ENCODE measurements at places on chromosomes 16 and 17.

DNA sequence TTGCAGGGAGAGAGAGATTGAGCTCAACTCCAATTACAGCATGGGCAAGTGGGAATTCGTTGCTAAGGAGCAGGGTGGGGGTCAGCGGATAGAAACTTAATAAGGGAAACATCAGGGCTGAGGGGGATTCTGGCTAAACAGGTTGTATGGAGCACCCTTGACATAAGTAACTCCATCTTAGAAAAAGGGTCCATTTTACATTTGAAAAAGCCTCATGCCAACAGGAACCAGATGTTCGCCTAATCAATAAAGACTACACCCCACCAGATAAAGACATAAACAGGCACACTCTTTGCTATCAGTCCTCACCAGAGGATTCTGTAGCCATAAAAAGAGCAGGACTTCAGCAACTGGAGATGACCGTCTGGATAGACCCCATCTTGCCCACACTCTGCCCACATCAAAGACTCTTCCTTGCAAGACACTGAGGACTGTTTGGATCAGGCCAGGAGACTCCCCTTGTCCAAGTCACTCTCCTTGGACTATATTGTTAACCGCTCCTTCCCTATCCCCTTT lies 1.6 kb upstream of the LRRC75A start:
- DNase-seq = no peak

GRCh38 chr16:2236337-2237101 lies at the start of gene DNASE1L2:
DNASE1L2 (plus strand) TSS chr16:2236444; CDS start chr16:2236817, 373 bp downstream.
- no peak for DNase-seq

GRCh38 chr16:59148056-59148768 lies 414.1 kb upstream of the GOT2 start:
- DNase-seq = no peak

DNA sequence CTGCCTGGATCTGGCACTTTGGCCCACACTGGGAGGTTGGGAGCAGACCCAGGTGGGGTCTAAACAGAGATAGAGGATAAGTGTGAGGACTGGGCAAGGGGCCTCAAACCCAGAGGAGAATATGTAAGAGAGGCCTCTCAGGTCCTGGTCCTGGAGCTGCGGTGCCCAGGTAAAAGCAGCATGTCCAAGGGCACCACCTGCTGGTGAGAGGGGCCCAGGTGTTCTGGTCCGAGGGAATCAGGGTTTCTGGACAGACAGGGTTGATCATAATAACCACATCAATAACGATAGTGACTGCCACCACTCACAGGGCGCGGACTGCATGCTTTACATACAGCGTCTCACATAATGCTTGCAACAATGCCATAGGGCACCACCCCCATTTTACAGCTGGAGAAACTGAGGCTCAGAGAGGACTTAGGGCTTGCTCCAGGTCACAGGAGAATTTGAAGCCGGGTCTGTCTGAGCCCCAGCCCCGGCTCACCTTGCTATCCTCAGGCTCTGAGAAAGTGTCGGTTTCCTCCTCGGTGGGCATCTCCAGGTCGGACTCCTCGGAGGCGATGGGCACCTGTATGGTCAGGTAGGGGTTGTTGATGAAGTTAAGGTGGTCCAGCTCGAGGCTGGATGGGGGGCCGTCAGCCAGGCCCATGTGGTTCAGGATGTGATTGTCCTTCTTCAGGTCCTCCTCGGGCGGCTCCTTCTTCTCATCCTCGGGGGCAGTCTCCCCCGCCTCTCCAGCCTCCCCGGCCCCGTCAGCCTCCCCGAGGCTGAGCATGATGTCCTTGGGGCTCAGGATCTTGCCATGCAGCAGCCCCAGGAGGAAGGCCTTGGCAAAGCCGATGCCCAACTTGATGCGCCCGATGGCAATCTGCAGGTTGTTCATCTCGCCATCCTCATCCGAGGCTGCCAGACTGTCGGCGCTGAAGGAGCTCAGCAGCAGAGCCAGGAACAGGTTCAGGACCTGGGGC lies 19.1 kb upstream of the CD79B start:
- no peak for DNase-seq

DNA sequence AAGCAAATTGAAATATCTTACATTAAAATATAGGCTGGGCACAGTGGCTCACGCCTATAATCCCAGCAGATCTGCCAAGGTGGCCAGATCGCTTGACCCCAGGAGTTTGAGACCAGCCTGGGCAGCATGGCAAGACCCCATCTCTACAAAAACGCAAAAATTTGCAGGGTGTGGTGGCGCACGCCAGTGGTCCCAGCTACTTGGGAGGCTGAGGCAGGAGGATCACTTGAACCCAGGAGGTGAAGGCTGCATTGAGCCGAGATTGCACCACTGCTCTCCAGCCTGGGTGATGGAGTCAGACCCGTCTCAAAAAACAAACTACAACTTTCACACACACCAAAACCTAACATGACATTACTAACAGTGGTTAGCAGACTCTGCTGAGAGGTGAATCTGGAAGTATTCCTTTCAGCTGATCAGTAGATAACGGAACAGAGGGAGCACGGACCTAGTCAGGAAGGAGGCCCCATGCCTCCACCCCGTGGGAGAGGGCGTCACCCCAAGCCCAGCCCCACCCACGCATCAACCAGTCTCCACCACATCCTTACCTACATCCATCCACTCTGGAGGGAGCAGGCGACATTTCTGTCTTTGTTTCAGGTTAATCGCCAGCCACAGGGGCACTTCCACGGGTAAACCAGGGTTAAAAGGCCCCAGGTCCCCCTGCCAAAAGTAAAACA lies 1.7 kb downstream of the GINS2 start:
- no peak for DNase-seq

- DNase-seq = no peak
Measured at GRCh38 chr17:50924300-50924699, 58.1 kb upstream of the TOB1 start.

GRCh38 chr17:82227629-82228277 lies 1.1 kb upstream of the SLC16A3 start:
- DNase-seq = no peak

DNA sequence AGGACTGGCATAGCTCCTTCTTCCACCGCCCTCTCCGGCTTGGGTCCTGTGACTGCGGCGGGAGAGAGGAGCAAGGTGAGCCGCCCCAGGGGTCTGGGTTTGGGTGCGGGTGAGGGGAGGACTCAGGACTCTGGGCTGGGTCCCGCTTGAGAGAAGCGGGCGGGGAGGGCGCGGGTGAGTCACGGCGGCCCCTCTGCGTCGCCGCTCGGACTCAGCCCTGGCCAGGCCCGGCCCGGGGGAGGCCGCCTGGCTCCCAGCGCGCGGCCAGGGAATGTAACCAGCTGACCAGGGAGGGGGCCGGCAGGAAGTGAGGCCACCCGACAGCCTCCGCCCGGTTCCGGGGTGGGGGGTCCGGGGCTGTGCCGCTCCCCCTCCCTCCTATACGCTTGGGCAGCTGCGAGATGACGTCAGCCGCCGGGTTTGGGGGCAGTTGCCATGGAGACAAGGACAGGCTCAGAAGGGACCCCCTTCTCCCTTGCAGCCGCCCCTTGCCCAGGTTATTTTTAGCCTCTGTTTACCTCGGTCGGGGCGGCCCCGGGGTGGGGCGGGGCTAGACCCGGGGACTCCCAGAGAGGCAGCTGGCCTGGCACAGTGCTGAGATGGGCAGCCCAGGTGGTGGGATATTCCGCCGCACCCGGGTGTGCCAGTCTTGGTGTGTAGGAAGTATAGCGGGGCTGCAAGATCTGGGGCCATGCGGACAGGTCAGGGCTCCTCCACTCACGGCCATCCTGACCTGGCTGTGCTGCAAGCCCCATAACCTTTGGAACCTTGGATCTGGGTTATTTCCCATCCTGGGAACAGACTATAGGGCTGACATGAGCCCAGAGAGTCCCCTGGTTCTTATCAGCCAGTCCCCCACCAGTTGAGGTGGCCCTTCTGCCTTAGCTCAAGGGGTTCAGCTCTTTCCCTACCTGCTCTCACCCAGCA lies 1.6 kb downstream of the RIPOR1 start:
- no peak for DNase-seq

DNA sequence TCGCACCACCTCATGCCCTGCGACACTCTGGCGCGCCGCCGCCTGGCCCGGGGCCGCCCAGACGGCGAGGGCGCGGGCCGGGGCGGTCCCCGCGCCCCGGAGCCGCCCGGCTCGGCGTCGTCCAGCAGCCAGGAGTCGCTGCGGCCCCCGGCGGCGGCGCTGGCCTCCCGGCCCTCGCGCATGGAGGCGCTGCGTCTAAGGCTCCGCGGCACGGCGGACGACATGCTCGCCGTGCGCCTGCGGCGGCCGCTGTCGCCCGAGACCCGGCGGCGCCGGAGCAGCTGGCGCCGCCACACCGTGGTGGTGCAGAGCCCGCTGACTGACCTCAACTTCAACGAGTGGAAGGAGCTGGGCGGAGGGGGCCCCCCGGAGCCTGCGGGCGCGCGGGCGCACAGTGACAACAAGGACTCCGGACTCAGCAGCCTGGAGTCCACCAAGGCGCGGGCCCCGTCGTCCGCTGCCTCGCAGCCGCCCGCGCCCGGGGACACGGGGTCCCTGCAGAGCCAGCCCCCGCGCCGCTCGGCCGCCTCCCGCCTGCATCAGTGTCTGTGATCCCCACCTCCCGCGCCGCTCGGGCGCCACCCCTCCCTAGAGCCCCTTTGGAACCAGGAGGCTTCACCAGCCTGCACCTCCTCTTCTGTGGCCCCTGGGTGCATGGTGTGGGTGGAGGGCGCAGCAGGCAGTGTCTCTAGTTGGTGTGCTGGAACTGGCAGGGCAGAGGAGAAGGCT lies 82.3 kb downstream of the ARHGAP23 start:
- no peak for DNase-seq

- no peak for DNase-seq
Measured at GRCh38 chr16:57723170-57723569, 12.4 kb upstream of the KATNB1 start.

- DNase-seq = no peak
Measured at GRCh38 chr17:13076905-13077304, 59.1 kb upstream of the ELAC2 start.

- DNase-seq = no peak
Measured at GRCh38 chr16:16062023-16062937, 112.9 kb downstream of the ABCC1 start.

DNA sequence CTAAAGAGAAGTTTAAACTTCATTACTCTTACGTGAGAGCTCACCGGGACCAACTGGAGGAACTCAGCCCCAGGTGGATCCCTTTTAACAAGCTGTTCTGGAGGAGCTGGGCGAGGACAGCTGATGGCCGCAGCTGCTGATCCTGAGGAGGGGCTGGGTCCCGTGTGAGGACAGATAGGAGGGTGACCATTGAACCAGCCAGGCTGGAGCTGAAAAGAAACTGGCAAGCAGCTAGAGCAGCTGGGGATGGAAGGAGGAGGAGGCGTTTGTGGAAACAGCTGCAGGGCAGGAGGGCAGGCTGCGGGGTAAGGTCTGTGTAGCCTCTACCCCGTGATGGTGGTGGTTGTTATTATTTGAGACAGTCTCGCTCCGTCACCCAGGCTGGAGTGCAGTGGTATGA lies 119.5 kb downstream of the AATF start:
- DNase-seq = no peak

- DNase-seq = peak; percentile 23
Measured at GRCh38 chr16:71344315-71344905, 14.1 kb upstream of the CALB2 start.

DNA sequence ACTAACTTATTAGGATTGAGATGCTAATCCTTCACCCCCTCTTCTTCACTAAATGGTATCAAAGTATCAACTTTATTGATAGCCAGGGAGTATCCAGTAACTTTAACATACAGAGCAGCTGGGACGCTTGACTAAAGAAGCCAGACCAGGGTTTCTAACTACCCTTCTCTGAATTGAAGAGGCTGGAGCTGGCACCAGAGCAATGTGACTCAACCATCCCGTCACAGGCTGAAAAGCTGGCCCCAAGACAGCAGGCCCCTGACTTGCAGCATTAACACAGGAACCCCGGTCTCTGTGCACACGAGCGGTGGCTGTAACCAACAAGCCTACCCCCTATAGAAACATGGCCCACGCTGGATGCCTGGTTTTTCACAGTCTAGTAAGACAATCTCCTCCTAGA lies 59.8 kb downstream of the ANKFN1 start:
- DNase-seq = no peak

GRCh38 chr17:59748591-59748990 lies 41.1 kb downstream of the VMP1 start:
- DNase-seq = no peak

- no peak for DNase-seq
Measured at GRCh38 chr16:2428051-2428783, 1.0 kb upstream of the CCNF start.

- no peak for DNase-seq
Measured at GRCh38 chr17:74185571-74186185, 17.8 kb upstream of the RPL38 start.

GRCh38 chr17:17870247-17870646 lies 33.5 kb upstream of the SREBF1 start:
- DNase-seq = no peak

- no peak for DNase-seq
Measured at GRCh38 chr17:601244-601925, 113.3 kb downstream of the VPS53 start.

DNA sequence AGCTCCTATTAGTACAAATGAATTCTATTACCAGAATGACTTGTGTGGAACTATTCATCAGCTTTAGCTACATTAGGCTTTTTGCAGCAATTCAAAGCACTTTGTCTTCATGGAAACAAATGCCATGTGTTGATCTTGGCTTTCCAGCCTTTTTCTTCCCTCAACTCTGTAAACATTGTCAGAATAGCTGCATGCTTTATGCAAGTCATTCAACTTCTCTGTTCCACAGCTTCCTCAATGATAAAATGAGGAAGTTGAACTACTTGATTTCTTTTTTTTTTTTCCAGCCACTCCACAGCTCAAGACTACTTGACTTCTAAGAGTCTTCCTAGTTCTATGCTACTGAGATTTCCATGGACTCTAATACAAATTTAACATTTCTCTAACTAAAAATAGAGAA lies 41.1 kb downstream of the KIAA0753 start:
- no peak for DNase-seq

DNA sequence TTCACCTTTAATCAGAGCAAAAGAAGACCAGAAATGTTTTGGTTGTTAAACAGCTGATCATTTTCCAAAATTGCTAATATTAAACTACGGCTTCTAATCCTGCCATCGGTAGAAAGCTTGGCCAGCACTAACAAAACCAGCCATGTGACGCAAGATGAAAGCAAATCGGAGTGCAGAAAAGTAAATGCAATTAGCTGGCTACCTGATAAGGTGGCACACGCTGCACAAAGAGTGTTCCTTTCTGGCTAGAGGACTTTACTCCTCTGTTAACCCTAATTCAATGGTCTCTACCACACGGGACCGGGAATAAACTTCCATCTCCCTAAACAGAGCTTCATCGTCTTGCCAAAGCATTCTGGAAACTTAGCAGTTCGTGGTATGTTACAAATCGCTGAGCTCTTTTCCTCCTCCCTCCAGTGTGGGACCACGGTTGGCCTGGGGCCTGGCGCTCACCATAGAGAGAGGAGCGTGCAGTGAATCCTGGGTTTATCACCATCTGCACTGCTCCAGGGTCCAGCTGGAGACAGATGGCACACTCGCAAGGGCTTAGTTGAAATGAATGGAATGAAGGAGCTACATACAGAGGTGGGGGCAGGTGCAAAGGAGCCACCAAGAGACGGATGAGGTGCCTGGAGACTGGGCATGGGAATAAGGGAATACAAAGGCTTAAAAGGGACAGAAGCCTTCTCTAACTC lies 10.1 kb upstream of the COG1 start:
- DNase-seq = peak; percentile 81

- DNase-seq = no peak
Measured at GRCh38 chr17:76538281-76538931, 897 bp upstream of the CYGB start.

- no peak for DNase-seq
Measured at GRCh38 chr17:77242118-77242851, 101.5 kb downstream of the SEC14L1 start.
